ENCODE measurements at places on chromosomes 12 and 14.

DNA sequence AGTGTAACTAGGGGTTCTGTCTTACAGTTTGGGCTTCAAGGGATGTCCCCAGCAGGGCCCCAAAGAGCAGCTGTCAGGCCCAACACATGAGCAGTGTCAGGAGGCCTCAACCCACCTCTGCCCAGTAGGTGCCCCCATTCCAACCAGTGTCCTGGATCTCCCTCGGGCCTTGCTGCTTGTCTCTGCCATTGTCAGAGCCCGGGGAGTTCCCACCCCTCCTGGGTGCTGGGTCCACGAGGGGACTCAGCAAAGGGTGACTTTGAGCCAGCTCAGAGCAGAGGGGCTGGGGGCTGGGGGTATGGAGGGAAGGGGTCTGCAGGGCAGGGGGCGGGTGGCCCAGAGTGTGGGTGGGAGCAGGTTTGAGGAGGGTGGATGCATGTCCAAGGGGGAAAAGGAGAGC, 18.0 kb upstream of the BEGAIN start:
- no peak for DNase-seq

DNA sequence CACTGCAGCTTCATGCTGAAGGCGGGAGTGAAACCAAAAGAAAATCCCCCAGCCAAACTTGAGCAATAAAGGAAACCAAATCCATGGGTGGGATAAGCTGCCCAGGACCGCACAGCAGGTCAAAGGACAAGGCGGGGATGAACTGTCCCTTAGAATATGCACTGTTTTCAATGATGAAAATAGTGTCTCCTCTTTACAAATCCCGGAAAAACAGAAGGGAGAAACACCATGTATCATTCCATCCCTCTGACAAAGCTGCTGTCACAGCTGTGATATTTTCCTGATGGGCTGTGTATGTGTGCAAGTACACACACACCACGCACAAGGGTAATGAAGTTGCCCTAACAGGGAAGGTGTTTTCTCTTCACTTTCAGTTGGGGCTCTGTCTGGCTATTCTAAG, 70.3 kb downstream of the ACTN1 start:
- no peak for DNase-seq

- DNase-seq, result no peak
These were observed 56.7 kb upstream of the LRFN5 start for GRCh38 chr14:41549821-41550607.

GRCh38 chr14:102622262-102622885, 29.9 kb downstream of the RCOR1 start:
- DNase-seq, result no peak
